Breast epithelium (tissue), 4 donors: ENCODE measurements at places on chromosomes 2 and 18. TPM values are rescaled to one million over a fixed set of nuclear protein-coding genes. Genes with fewer than 3 reads are reported as not detected.
A peak's percentile ranks its signal among the peaks of the same experiment; 100 is the strongest.

DNA sequence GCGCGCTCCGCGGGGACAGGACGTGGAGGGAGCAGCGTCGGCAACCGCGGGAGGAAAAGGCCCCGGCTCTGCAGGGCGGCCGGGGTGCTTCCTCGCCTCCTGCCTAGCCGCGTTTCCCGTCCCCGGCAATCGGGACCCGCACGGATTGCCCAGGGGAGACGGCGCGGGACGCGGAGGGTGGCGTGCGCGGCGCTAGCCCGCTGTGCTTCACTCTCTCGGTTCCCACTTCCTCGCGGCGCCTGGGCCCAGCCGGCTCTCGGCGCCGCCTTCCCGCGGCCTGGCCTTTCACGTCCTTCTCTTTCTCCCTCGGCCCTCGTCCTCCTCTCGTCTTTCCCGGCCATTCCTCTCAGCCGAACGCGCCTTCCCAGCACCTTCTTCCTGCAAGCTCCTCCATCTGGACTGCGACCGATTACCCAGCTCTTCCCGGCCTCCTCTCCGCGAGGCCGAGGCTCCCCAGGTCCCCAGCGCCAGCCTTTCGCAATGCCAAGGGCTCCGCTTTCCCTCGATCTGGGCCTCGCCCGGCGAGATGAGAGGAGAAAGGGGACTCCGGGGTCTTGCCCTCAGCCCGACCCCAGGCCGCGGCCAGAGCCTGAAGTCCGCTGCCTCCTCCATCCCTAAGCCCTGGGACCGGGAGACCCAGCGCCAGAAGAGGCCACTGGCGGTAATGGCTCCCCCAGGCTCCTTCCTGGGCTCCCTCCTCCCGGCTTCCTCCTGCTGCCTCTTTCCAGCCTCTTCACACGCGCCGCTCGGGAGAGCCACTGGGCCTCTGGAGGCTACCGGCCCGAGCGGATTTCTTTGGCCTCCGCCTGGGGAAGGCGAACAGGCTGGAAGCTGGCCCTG is 34.3 kb upstream of the ATP6V1B1 start:
- H3K27me3 ChIP-seq = no peaks in the 10 kb centered on the region
- no peaks in the 10 kb centered on the region for H3K36me3 ChIP-seq
- peak overlapping the region; percentile 46 for H3K4me3 ChIP-seq
- no peak for DNase-seq

DNA sequence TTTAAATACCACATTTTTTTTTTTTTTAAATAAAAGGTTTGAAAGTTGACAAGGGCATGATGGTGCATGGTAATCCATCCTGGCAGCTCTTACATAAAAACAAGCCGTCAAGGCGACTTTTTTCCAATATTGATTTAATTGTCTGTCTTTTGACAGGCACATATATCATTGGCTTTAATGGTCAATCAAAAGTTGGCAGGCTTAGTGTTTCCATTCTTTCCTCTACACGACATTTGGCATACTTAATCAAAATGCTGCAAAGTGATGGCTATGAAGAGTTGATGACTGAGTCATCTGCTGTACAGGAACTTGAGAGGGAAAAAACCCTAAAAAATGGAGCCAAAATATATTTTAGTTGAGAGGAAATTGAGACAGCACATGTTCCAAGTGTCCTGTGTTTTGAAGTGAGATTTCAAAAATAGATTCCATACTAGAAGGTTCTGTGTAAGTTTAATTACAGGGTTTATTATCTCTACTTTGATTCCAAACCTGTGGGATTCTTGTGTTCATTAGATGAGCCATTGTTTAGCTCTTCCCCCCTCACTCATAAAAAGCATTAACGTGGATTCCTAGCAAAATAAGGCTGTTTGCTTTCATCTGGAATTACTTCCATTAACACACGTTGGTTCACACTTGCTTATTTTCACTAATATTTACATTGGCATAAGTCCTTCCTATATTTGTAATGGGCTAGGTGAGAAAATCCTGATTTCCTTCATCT is 3.2 kb downstream of the TSHZ1 start:
- H3K36me3 ChIP-seq = no peaks in the 10 kb centered on the region
- H3K4me3 ChIP-seq = peak overlapping the region; percentile 90
- H3K27ac ChIP-seq = peak overlapping the region; percentile 54
- no peaks in the 10 kb centered on the region for H3K4me1 ChIP-seq

- no peaks in the 10 kb centered on the region for H3K36me3 ChIP-seq
- no peak overlapping the region for H3K4me3 ChIP-seq
- no peaks in the 10 kb centered on the region for H3K4me1 ChIP-seq
- DNase-seq = no peak
- H3K27me3 ChIP-seq = no peaks in the 10 kb centered on the region
- H3K27ac ChIP-seq = no peak overlapping the region
Observed at GRCh38 chr18:45611943-45612342, 3.3 kb upstream of the SLC14A2 start.

DNA sequence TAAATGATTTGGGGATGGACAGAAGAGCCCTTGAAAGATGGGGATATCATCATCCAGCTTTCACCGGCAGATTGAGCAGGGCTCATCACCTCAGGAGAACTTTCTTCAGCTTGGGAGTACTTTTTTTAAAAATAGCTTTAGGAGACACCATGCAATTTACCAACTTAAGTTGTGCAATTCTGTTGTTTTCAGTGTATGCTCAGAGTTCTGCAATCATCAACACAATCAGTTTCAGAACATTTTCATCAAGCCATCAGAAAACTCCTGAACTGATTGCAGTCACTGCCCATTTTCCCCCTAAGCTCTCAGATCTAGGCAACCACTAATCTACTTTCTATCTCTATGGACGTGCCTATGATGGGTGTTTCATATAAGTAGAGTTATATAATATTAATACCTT is 117.7 kb downstream of the CRIM1 start:
- no peaks in the 10 kb centered on the region for H3K27me3 ChIP-seq
- H3K27ac ChIP-seq = no peak overlapping the region
- H3K4me3 ChIP-seq = no peak overlapping the region
- no peaks in the 10 kb centered on the region for H3K36me3 ChIP-seq

DNA sequence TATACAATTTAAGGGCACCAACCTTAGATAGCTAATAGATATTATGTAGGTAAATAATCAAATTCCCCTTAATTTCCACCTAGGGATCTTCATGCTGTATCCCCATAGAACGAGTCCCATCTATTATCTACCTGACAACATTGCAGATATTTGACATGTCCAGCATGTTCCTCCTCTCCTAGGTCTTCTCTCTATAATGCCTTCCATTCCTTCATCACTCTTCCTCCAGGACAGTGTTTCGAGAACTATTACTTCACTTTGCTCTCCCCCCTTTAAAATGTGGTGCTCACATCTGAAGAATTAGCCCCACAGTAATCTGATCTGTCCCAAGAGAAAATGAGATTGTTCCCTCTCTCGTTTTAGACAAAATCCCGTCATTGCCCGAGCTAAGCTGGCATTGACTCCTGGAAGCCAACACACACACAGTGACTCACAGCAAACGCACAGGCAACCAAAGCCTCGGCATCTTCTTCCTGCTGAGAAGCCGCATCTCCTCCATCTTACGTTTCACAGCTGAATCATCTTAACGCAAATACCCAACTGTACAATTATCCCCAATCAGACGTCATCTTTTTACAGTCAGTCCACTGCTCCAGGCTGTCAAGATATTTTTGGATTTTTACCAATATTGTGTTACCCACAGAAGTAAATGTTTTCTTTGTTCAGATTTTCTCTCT is 162.9 kb upstream of the AGAP1 start:
- DNase-seq = peak; percentile 66
- H3K27me3 ChIP-seq = no peaks in the 10 kb centered on the region
- no peak overlapping the region for H3K4me3 ChIP-seq
- H3K36me3 ChIP-seq = no peaks in the 10 kb centered on the region

LIMS4 gene
- total RNA-seq = 2.0 TPM

C1GALT1C1L gene
- 2.0 TPM for total RNA-seq

UPP2 gene
- total RNA-seq = not detected

TLX2 gene
- total RNA-seq = not detected

MAL gene
- total RNA-seq = 2.3 TPM

CCDC85A gene
- total RNA-seq = 7.5 TPM

SPDYA gene
- 0.98 TPM for total RNA-seq

TUBA4B gene
- total RNA-seq = not detected

DSG3 gene
- total RNA-seq = not detected
